Tibial nerve (tissue), 4 donors: ENCODE measurements at places on chromosomes 4 and X. TPM values are rescaled to one million over a fixed set of nuclear protein-coding genes. Genes with fewer than 3 reads are reported as not detected.

- DNase-seq = no peak
- H3K27me3 ChIP-seq = no peaks in the 10 kb centered on the region
- H3K4me1 ChIP-seq = no peaks in the 10 kb centered on the region
- H3K36me3 ChIP-seq = no peaks in the 10 kb centered on the region
These were observed 734 bp upstream of the GALNT7 start for GRCh38 chr4:173167758-173168395.

The KIT gene
- total RNA-seq = 1.5 TPM

GRCh38 chr4:24298911-24299310 is 285.4 kb downstream of the DHX15 start:
- H3K4me3 ChIP-seq = no peak overlapping the region
- H3K27ac ChIP-seq = no peak overlapping the region
- no peak for DNase-seq
- no peaks in the 10 kb centered on the region for H3K4me1 ChIP-seq
- H3K36me3 ChIP-seq = no peaks in the 10 kb centered on the region

The OTC gene
- total RNA-seq = not detected

The IL13RA1 gene
- 41.4 TPM for total RNA-seq

- DNase-seq = no peak
- H3K4me1 ChIP-seq = peaks cover 16% of the 10 kb centered on the region
- H3K4me3 ChIP-seq = peak overlapping the region; percentile 44
- H3K36me3 ChIP-seq = no peaks in the 10 kb centered on the region
- H3K27ac ChIP-seq = peak overlapping the region; percentile 79
These were observed 2.3 kb downstream of the SLC10A6 start for GRCh38 chr4:86846921-86847320.

DNA sequence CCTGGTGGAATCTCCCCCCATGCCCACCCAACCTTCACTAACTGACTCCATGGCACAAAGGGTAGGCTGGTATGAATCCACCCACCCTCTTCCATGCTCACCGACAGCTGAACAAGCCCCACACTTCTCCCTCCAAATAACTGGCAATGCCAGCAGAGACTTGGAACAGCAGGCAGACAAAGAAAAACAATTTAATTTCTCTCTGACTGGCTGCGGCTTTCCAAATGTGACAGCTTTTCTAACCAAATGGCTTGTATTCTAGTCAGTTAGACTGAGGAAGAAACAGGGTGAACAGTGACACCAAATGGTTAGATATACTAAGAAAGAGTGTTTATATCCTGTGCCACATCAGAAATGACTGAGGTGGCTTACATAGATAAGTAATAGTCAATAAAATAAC is 199.3 kb upstream of the ADAMTS3 start:
- no peaks in the 10 kb centered on the region for H3K27me3 ChIP-seq
- DNase-seq = no peak
- H3K4me3 ChIP-seq = no peak overlapping the region
- H3K36me3 ChIP-seq = no peaks in the 10 kb centered on the region

DNA sequence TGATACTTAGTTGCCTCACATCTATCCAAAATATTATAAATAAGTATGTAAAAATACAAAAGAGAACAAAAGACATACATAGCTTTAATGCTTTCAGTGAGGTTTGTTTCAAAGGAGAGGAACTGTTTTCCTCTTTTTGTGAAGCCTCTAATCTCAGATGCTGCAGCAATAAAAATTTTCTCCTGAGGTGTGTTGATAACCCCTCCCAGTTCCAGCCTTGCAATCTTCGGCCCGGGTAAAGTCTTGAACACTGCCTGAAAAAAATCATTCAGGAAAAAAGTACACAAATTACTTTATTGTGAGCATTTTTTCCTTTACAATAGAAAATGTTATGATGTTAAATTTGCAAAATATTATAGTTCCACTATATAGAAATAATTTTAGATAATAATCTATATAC is 8.8 kb downstream of the BBS7 start:
- no peak overlapping the region for H3K4me3 ChIP-seq
- H3K4me1 ChIP-seq = no peaks in the 10 kb centered on the region
- H3K36me3 ChIP-seq = no peaks in the 10 kb centered on the region
- H3K27me3 ChIP-seq = no peaks in the 10 kb centered on the region

DNA sequence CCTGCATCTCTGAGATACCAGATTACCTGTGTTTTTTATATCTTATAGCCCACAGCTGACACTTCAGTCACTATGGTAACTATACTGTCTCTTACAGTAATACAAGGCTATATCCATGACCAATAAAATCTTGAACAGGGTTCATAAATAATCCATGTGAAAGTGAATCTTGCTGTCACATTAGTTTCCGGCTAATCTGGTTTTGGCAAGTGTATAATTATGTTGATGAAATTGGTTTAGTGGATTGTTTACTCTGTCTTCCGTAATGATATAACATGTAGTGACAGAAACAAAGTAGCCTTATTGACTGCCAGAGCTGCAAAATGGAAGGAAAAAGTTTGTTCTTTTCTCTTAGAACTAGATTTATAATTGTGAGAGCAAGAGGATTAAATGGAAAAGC is 686.6 kb upstream of the PABPC4L start:
- DNase-seq = no peak
- H3K4me1 ChIP-seq = no peaks in the 10 kb centered on the region
- H3K36me3 ChIP-seq = no peaks in the 10 kb centered on the region
- no peak overlapping the region for H3K27ac ChIP-seq

DNA sequence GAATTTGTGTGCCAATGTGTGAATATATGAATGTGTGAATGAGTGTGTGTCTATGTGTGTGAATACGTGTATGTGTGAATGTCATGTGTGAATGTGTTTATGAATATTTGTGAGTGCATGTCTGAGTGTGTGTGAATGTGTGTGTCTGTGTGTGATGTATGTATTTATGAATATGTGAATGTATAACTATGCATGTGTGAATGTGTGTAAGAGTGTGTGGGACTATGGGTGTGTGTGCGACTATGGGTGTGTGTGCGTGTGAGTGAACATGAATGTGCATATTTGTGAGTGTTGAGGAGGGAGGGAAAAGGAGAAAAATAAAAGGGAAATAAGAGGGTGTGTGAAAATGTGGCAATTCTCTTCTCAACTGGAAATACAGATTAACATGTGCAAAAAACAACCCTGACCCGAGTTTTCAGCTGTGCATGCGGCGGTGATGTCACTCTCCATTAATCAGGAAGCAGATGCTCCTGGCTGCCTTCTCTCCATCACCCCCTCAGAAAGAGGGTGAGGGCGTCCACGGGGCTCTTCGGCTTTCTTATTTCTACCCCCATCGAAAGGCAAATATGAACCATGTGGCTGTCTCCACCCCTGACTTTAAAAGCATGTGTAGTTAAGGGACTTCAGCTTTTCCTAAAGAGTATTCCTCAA is 219.8 kb downstream of the MAML3 start:
- H3K4me3 ChIP-seq = no peak overlapping the region
- no peak overlapping the region for H3K27ac ChIP-seq
- H3K27me3 ChIP-seq = no peaks in the 10 kb centered on the region
- H3K4me1 ChIP-seq = no peaks in the 10 kb centered on the region

The DAPP1 gene
- total RNA-seq = 0.42 TPM

The ARHGEF6 gene
- 31.5 TPM for total RNA-seq

The CRLF2 gene
- not detected for total RNA-seq
